ENCODE measurements at places on chromosomes 4 and X.
A peak's percentile ranks its signal among the peaks of the same experiment; 100 is the strongest.

GRCh38 chr4:24930151-24930550 lies 17.3 kb upstream of the CCDC149 start:
- peak; percentile 32 for ATAC-seq

- peak; percentile 67 for ATAC-seq
Observed at GRCh38 chr4:16858275-16858752, 40.1 kb downstream of the LDB2 start.

GRCh38 chr4:10947898-10948297 lies 263.3 kb upstream of the CLNK start:
- no peak for ATAC-seq

DNA sequence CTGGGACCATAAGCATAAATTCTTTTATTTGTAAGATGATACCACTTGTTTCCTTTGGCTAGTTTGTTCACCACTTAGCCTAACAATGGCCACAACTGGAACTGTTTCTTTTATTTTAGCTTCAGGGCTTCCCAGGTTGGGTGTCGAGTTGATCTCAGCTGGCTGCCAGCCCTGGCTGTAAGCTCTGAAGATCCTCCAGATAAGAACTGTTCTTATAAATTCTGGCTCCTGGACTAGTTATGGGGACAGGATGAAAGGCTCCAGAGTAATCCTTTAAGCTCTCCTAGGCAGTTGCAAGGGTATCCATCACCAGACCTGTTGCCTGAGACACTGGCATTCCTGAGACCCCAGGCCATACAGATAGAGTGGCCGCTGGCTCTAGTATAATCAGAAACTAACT lies 129.4 kb upstream of the ACSL4 start:
- ATAC-seq: no peak

GRCh38 chr4:2105559-2105958 lies 46.4 kb downstream of the NAT8L start:
- ATAC-seq: no peak

- ATAC-seq: no peak
Observed at GRCh38 chr4:59966758-59967157, 1233.4 kb upstream of the ADGRL3 start.

DNA sequence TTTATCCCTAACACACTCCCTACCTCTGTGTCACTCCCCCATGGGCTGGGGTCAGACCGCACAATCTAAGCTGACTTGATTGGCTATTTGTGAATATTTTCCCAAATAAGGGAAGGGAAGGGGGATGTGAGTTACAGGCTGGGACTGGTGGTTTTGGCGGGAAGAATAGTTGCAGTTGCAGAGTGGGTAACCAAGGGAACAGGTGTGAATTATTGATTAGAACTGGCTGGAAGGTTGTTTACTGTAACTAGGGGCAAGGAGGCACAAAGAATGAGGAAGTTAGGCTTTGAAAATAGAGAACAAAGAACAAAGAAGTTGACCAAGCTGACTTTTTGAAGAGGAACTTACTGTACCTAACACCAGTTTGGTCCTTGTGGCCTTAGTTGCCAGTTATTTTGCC lies 88.0 kb upstream of the XAGE2 start:
- no peak for ATAC-seq

GRCh38 chr4:150082241-150082640 lies 4.0 kb downstream of the DCLK2 start:
- no peak for ATAC-seq

- no peak for ATAC-seq
Observed at GRCh38 chr4:44425614-44426208, 22.9 kb downstream of the KCTD8 start.

- ATAC-seq: no peak
Observed at GRCh38 chr4:2694691-2695090, 61.4 kb downstream of the TNIP2 start.

- ATAC-seq: no peak
Observed at GRCh38 chrX:40279762-40280161, 182.0 kb upstream of the BCOR start.

DNA sequence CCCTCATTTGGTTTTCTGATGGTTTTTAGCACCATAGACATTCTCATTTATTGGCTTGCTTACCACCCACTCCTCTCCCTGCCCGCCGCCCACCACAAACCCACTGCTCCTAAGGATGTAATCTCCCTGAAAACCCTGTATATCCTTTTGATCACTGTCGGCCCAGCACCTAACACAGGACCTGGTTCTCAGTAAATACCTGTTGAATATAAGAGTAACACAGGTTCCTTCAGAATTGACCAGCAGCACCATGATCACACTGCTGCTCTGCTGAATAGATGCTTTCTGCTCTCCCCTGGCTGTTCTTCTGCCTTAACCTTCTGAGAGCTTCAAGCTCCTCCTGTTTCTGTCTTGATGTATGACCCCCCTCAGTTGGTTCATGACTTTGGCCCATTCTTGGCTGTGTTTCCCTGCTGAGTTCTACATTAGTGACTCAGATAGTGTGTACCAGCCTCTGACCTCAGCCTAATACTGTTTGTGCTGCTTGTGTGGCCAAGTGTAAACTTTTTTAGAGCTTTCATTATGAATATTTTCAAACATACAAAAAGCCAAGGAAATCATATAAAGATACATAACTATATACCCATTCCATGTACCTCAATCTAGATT lies 265.3 kb downstream of the FRMPD4 start:
- no peak for ATAC-seq

- no peak for ATAC-seq
Observed at GRCh38 chr4:40842725-40843423, 93.1 kb downstream of the NSUN7 start.

DNA sequence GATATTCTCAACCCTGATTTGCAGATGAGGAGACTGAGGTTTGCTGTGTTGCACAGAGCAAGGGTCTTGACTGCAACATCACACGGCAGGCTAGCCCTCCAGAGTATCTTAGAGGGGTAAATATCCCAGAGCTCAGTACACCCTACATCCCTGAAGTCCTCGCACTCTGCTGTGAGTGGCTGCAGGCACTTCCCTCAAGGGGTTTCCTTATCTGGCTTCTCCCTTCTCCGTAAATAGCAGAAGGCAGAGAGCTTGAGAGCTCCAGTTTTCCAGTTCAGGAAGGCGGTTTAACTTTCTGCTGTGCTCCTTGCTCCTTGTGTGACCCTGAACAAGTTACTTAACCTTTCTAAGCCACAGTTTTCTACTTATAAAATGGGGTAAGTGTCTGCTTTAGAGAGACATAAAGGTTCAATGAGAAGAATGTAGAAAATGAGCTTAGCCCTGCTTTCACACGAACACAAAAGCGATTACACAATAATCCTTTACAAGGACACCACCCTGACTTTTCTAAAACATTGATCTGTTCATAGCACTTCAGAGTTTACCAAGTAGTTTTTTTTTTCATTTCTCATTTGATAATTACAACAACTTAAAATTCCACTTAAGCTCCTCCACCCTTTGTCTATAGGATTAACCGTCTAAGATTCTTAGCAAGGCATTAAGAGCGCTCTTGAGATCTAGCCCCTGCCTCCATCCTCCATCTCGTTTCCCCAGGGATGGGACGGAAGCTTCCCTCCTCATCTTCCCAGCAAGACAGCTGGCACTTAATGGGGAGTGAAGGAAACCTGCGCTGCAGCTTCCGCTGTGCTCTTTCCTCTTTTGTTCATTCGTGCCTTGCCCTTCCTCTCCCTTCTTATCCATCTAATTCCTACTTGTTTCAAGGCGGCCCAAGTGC lies 68.4 kb downstream of the TAPT1 start:
- ATAC-seq: no peak

GRCh38 chrX:24260842-24261550 lies 52.9 kb downstream of the SUPT20HL2 start:
- ATAC-seq: peak; percentile 54

DNA sequence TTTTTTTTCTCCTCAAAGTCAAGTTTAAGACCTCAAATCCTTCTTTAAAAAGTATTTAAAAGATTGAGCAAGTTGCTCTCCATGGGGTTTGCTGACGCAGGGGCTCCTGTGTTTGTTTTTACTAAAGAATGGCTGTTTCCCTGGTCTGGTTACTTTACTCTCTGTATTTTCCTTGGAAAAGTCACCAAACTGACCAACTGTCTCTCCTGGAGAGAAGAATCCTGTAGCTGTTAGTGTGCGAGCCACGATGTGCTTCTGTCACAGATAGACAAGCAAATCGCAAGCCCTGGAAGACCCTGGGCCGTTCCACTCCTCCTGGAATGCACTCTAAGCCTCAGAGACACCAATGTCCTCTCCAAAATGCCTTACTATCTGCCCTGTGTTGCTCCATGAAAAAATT lies 212.1 kb downstream of the CHIC2 start:
- ATAC-seq: no peak

GRCh38 chrX:10620121-10620699 lies at the start of gene MID1:
Gene MID1, minus strand, starts transcription at chrX:10620585. Its CDS starts 53,038 bp downstream, at chrX:10567547.
- peak; percentile 82 for ATAC-seq

DNA sequence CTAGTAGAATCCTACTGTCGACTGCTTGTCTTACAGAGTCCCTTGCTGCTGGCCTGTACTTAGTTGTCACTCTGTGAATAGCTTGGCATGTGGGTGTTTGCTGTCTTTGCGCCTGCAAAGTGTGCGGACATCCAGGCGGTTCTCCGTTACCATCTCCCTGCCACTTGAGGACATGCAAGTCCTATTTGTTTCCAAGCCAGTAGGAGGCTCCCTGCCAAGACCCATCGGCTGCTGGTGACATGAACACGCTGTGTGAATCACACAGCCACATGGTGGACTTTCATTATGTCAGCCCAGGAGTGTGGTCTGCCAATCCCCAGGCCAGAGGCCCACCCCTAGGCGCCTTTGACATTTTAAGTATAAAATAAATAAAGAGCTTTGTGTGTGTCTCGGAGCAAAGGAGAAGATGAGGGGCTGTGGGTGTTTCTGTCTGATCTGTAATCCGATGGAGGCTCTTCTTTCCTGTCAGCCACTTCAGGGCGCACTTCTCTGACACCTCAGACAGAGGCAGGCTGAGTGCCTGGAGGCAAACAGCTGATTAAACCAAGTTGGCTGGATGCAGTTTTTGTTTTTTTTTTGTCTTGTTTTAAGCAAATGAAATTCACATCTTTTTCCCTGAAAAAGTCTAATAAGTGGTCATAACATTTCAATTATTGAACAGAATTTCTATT lies 51.5 kb downstream of the ALPK1 start:
- peak; percentile 75 for ATAC-seq

GRCh38 chr4:62822306-62822705 lies 1586.9 kb downstream of the TECRL start:
- ATAC-seq: no peak

GRCh38 chrX:63101879-63102620 lies 249.1 kb downstream of the SPIN4 start:
- no peak for ATAC-seq

DNA sequence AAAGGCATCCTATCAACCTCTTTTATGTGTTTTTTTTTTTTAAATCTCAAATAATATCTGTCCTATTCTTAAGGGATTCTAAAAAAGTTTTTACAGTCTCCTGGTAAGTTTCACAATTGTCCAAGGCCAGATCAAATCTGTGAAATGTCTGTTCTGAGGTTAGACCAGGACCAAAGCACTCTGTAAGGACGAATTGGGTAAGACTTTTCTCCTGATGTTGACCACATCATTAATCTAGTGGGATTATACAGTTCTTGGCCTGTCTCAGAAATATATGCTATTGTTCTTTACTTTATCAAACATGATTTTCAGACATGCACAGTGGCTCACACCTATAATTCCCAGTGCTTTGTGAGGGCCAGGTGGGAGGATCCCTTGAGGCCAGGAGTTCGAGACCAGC lies 45.8 kb upstream of the TMEM131L start:
- peak; percentile 55 for ATAC-seq

GRCh38 chr4:8855818-8856245 lies 15.8 kb downstream of the HMX1 start:
- no peak for ATAC-seq

DNA sequence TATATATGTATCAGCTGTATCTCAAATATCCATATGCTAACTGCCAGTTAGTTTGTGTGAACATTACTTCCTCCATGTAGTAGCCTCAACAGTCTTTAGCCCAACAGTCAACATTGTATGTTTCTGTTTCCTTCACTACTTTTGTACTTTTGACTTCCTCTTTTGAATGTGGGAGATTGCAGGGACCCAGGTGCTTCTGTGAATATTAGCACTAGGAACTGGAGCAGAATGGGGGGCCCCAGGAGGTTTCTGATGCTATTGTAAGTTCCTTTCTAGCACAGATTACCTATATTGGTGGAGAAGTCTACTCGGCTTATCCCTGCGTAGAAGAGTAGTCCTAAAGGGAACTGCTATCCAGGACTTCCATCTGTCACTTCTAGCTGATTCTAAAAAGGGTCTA lies 2.3 kb downstream of the PLAC8 start:
- no peak for ATAC-seq

GRCh38 chr4:169164669-169165415 lies 105.9 kb downstream of the SH3RF1 start:
- no peak for ATAC-seq

GRCh38 chr4:36841583-36842326 lies 402.8 kb upstream of the NWD2 start:
- no peak for ATAC-seq

DNA sequence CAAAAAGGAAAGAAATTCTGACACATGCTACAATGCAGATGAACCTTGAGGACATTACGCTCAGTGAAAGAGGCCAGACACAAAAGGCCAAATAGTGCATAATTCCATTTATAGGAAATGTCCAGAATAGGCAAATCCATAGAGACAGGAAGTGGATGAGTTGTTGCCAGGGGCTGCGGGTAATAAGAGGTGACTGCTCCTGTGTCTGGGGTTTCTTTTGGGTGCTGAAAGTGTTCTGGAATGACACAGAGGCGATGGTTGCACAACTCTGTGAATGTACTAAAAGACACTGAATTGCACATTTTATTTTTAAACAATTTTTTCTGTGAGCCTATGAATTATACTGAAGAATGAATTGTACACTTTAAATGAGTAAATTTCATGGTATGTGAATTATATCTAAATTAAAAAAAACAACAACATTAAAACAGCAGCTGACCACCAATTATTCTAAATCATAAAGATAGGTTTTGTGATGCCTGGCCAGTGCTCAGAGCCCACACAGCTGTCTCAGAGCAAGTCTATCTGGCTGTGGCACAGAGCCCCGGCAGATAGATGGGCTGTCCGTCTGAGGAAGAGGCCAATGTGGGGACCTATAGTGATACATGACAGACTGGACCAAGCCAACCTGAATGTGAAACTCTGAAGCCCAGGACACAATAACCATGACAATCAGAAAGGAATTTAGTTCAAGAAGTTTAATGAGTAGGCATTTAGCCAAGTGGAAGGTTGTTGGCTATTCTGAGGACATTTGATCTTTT lies 23.5 kb upstream of the IRAK1 start:
- peak; percentile 47 for ATAC-seq

- no peak for ATAC-seq
Observed at GRCh38 chrX:74453178-74453577, 31.9 kb downstream of the SLC16A2 start.

GRCh38 chrX:136589966-136590365 lies 58.0 kb downstream of the VGLL1 start:
- no peak for ATAC-seq

- no peak for ATAC-seq
Observed at GRCh38 chrX:116181300-116181699, 10.8 kb downstream of the AGTR2 start.

DNA sequence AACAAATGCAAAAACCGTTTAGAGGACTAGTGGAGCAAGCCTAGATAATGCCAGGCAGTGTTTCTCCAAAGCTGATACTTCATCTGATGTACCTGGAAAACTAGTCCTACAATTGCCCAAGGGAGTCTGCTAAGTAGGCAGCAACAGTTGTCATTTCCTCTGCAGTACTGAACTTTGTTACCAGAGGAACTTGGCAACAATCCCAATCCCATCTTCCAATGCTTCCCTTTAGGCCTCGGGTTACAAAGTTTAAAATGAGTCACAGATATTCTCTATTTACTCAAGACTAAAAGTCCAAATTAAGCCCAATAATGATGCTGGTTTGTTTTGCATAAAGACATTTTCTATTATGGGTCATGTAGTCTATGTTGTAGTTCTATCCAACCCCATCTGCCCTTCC lies 120.0 kb upstream of the GLRA2 start:
- ATAC-seq: no peak

GRCh38 chr4:176409627-176410026 lies 89.9 kb downstream of the SPCS3 start:
- ATAC-seq: no peak

Measured in gastroesophageal sphincter (tissue), 4 donors.